Progenitor cell of endocrine pancreas (in vitro differentiated cells): ENCODE measurements at places on chromosomes 2 and 18.

DNA sequence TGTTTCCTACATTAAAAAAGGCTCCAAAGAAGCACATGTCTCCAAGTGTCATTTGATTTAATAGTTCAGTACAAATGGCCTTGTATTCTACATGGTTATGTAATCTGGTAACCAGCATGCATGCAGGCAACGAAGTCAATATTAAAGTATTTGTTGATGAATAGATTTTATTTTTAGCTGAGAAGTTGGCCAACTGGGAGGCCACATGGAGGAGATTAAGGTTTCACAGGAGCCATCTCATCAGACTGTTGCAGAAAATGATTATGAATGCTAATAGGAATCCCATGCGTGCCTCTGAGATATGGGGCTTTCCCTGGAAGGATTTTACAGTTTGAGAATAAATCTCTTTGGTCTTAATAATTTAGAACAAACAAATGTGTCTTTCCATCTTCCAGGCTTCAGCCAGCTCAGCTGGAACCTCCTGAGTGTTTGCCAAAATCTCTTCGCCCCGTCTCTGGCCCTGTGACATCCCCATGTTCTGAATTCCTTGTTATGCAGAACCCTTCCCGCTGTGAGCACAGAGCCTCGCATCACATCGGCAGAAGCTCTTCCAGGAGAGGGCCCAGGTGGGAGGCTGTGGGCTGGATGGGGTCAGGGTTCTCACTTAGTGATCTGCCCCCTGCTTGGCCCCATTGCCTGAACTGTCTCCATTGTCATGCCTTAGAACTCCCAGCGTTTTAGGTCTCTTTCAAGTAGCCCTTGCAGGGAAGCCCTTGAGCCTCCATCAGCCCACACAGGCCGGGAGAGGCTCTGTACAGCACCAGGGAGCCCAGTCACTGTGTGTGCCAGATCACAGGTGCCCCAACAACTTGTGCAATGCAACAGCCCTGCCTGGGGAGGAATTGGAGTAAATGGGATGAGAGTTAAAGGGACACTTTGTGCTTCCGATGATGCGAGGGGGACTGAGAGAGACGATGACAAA lies 190.5 kb upstream of the TWIST2 start:
- no peak for DNase-seq

DNA sequence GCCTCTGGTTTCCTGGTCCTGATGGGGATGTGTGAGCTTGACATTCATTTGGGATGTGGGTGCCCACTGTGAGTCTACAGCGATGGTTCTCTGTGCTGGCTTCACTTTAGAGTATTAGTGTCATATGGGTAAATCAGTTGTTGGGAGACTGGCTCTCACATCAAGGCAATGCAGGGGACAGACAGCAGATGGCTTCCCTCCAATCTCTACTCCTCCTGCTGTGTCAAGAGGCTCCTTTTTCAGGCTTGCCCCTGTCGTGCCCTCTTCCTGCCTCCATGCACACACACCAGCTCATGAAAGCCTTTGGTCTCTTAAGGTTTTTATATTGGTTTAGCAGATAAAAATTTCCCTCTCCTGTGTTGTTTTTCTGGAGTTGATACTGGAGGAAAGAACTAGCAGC lies 315.6 kb downstream of the RDH14 start:
- no peak for DNase-seq

- DNase-seq, result no peak
Observed at GRCh38 chr2:101047075-101047766, 45.1 kb downstream of the RPL31 start.

- DNase-seq, result no peak
Observed at GRCh38 chr2:15892151-15892880, 48.0 kb upstream of the MYCN start.

GRCh38 chr18:78660311-78660710 lies 319.3 kb upstream of the SALL3 start:
- DNase-seq, result no peak

DNA sequence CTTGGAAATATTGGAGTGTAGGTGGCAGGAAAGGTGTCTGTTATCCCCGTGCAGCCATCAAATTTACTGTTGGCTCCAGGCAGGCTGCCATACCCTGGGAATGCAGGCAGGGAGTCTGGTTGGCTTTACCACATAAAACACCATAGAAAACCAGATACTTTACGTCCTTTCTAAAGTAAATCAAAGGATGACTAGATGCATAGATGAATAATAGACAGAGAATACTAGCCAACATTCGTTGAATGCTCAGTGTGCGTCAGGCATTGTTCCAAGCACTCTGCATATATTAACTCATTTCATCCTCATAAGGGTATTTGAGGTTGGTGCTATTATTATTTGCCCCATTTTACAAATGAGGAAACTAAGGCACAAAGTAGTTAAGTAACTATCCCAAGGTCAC lies 65.2 kb downstream of the VSNL1 start:
- DNase-seq, result no peak

DNA sequence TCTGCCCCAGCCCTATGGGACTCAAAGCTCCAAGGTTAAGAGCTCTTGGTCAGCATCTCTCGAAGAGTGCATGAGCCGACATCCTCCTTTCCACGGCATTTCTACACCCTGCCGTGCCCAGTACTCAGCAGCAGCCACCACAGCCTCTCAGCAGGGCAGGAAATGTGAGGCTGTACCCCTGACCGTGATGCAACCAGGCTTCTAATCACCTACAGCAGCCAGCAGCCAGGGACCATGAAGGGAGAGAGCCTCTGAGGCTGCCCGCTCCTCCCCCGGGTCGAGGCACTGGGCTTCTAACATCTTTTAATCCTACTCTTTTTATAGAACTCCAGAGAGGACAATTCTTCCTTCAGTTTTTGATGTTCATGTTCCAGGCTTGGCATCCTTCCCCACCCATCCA lies 6.5 kb downstream of the CYS1 start:
- no peak for DNase-seq

- no peak for DNase-seq
Observed at GRCh38 chr18:58315739-58316215, 271.8 kb downstream of the NEDD4L start.
